ENCODE measurements at places on chromosomes 12 and 14.

GRCh38 chr14:29220072-29220471, 453.5 kb downstream of the FOXG1 start:
- DNase-seq, result no peak

DNA sequence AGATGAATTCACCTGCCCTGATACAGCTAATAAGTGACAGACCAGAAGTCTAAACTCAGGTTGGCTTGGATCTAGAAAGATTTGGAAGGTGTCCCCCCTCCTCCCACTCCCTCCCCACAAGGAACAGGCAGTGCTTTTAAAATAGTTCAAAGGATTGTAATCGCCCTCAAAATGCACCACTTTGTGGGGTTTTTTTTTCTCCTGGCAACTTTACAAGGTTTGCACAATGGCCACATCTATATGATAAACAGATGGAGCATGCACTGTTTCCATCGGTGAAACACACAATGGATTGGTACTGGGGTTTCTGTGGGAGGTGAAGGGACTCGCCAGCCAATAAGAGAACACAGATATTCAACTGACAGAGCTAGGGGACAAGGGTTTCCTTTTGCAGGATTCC, 137.4 kb downstream of the LLPH start:
- DNase-seq, result no peak

DNA sequence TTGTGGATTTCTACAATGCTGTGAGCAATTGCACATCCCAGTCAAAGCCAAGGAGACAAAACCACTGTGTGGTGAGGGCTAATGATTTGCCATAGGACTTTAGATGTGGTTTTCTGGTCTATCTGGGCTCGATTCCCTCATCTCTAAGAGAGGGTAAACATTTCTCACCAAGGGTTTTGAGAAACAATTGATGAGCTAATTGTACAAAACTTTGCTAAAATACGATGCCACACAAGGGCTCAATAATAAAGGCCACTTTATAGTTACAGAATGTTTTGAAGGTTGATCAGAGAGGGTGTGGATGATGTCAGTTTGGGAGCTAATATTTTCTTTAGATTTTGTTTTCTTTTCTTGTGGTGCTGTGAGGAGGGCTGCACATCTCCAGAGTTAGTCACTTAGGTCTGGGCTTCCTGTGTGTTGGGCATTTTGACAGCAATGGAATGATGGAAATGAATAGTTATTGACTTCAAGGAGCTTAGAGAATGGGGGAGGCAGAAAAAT, 60.8 kb upstream of the SLC38A4 start:
- no peak for DNase-seq

DNA sequence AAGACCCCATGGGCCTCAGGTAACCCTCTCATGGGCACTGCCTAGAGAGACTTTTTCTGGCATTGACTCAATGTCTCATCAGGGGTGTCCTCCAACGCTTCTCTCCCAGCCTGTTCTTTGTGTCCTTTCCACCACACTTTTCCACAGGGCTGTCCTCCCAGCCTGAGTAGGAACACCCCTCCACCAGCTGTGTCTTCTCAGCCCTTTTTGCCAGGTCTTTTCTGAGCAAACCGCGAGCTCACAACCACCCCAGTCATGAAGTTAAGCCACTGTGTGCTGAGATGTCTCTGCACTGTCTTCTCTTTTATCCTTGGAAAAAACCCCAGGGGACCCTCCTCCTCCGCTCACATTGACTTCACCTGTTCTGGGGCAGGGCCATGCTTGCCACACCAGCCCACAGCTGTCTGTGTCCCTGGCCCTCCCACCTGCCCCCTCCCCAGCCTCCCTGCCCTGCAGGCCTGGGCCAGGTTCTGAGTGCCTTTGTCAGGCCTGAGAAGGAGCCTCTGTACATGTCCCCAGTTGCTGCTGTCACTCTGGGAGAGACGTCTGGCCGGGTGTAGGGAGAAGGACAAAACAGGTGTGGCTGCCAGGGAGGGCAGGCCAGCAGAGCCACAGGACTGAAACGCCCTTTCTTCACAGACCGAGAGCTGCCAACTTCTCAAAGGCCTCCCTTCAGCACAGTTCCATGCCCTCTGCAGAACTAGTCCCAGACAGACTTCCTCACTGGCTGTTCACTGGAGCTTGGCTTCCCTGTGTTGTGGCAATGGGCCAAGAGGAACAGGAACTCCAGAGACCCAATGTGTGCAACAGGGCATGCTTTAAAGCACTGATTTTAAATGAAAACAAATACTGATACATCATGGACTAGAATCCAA, 50.5 kb upstream of the PNMA1 start:
- DNase-seq, result no peak

GRCh38 chr12:90298289-90298948, 589.8 kb upstream of the ATP2B1 start:
- no peak for DNase-seq

DNA sequence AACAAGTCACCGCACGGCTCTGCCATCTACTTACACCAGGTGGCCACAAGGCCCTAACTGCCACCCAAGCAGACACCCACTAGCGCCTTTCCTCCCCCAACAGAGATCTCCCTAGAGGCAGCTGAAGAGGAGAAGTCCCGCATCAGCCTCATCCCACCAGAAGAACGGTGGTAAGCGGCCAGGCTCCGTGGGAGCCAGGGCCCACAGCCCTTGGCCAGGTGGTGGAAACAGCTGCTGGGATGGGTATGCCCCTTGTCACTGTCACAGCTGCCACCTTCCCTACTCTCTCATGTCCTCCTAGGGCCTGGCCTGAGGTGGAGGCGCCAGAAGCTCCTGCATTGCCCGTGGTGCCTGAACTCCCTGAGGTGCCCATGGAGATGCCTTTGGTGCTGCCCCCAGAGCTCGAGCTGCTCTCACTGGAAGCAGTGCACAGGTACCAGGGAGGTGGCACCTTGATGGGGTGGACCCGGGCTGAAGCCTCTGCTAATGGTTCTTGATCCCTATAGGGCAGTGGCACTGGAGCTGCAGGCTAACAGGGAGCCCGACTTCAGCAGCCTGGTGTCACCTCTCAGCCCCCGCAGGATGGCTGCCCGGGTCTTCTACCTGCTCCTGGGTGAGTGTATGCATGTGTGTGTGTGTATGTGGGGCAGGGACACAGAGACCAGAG, 7.5 kb downstream of the REC8 start:
- no peak for DNase-seq

GRCh38 chr14:90900476-90901083, 84.3 kb upstream of the TTC7B start:
- no peak for DNase-seq

- DNase-seq, result no peak
Measured at GRCh38 chr12:95532851-95533250, 18.4 kb downstream of the USP44 start.

DNA sequence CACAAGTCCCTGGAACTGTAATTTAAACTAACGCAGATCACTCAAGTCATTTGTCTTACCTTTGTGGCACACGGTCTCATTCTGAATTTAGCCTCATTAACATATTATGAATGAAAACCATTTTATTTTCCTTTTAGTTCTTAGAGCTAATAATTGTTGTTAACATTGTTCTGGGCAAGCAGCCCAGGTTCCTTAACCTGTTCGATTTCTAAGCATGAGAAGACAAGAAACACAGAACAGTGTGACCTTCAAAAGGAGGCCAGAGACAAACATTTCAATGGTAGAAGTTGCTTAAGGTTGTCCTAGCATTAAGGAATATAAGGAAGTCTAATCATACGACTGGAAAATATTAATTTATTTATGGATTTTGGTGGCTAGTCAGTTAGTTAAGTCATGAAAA, 35.2 kb downstream of the PIWIL1 start:
- DNase-seq, result no peak

GRCh38 chr12:13085968-13086686, 17.3 kb downstream of the GSG1 start:
- no peak for DNase-seq

GRCh38 chr14:97832776-97833175, 1035.6 kb downstream of the VRK1 start:
- DNase-seq, result no peak

- DNase-seq, result no peak
Measured at GRCh38 chr12:118238888-118239287, 103.0 kb downstream of the PEBP1 start.

DNA sequence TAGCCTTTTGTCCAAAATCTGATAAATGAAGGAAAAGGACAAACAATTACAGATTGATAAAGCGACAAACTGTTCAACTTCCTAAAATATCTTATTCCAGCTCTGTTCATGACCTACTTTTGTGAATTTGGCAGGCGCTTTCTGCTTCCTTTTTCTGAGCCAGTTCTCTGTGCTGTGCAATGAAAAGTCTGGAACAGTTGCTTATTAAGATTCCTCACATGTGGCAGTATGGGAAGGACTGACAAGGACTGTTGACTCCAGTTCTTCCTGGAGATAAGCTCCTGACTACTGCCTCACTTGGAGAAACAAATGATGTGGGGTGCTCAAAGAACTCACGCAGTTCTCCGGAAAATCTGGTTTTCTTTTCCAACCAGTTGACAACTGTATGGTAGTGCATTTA, 58.3 kb upstream of the ANP32D start:
- DNase-seq, result no peak

DNA sequence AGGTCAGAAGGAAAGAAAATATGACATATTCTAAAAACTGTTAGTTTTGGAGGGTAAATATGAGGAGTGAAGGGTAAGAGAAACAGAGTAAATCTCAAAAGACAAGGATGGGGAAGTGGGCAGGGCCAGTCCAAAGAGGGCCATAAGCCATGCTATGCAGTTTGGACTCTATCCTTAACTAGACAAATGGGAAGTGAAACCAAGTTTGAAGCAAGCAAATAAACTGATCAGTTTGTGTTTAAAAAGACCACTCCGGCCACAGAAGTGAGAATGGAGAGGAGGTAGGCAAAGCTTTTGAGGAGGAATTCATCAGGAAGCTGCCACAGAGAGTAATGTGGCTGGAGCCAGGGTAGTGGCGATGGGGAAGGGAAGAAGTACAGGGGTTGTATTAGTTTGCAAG, 37.5 kb upstream of the DAAM1 start:
- DNase-seq, result no peak

- DNase-seq, result no peak
Measured at GRCh38 chr12:25971654-25972041, 13.2 kb downstream of the RASSF8 start.

DNA sequence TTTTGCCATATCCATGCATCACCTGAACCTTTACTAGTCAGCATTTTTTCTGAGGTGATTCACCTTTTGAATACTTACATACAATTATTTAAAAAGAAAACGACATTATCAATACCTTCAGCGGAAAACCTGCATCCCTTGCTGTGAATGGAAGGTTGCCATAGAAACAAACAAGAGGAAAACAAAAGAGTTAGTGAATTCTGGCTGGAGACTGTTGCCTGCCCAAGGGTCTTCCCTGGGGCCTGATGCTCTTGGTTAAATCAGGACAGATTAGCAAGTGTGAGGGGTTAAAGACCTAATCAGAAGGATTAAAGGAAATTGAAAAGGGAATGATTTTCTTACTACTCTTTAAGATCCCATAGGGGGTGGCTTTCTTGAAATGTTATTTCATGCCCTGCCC, 96.0 kb upstream of the WSCD2 start:
- no peak for DNase-seq

GRCh38 chr12:23083267-23083666, 458.3 kb downstream of the ETNK1 start:
- DNase-seq, result no peak

- DNase-seq, result no peak
Measured at GRCh38 chr12:11654338-11654737, 4.9 kb downstream of the ETV6 start.

DNA sequence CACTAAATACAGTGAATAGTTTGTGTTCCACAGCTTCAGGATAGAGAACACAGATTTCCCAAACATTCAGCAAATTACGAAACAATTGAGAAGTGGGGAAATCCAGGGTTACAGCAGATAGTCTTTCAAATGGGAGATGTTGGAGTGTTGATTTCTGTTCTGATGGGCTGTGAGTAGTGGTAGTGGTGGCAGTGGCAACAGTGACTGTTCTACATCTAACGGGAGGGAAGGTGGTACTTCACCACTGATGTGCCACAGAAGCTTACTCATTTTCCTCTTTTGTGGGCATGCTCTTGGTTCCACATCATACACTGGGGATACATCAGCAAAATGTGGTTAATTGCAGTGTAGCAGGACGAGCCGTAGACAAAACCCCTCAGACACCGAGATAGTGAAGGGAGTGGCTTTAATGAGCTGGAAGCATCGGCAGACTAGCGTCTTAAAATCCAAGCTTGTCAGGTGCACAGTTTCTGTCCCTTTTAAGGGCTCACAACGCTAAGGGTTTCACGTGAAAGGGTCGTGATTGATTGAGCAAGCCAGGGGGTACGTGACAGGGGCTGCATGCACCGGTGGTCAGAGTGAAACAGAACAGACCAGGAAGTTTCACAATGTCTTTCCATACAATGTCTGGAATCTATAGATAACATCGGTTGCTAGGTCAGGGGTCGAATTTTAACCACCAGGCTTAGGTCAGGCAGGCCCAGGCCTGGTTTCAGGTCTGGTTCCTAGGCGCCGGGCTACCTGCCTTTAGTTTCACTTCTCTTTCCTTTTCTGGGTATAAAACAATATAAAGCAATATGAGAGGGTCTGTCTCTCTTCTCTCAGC, 330.6 kb upstream of the FBXO33 start:
- no peak for DNase-seq

GRCh38 chr12:128863957-128864356, 10.7 kb downstream of the GLT1D1 start:
- no peak for DNase-seq

GRCh38 chr14:54902521-54903420, at the start of gene GCH1:
GCH1 (minus strand) TSS chr14:54902826; CDS start chr14:54902663, 163 bp downstream.
- peak; percentile 67 for DNase-seq

DNA sequence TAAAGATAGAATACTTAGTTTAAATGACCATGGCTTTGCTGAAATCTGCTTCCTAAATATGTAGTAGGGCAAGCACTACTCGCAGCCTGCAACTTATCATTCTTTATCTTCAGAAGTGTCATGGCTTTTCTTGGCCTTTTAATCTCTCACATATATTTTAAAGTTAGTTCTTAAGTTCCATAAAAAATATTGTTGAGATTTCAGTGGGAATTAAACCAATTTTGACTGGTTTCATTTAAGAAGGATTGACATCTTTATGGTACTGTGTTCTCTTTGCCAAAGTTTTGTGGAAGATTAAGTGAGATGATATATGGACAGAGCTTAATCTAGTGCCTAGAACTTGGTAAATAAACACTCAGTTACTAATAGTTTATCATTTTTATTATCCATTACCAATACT, 56.7 kb downstream of the KIAA0586 start:
- DNase-seq, result no peak

GRCh38 chr14:95319312-95320077, at the start of gene CLMN:
CLMN (minus strand) TSS chr14:95319908; CDS start chr14:95319792, 116 bp downstream.
- DNase-seq, result peak; percentile 65

DNA sequence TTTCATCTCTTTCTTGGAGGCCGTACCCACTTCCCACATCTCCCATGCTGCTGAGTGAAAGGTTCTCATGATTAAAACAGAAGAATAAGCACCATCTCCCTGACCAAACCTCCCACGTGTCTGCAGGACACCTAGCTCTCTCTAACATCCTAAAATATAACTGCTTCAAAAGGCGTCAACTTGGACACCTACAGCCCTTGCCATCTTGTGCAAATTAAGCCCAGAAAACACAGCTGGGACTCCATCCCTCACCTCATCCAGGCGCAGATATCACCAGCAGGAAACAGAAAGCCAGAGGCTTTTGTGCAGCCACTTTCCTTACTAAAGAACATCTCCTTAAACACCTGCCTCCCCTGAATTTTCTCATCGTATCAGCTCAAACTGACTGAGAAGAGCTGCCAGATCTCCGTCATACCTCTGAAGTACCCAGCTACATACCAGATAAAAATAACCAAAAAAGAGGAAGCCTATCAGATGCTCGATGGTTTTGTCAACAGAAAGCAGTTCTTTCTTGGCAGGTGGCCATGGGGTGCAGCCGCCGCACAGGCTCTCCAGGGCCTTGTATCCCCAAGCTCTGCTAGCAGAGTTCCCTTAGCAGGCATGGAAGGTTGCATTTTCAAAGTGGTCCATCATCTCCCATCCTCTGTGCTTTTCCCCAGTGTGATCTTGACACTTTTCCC, 28.8 kb downstream of the MAP3K9 start:
- no peak for DNase-seq

Data from GM12891 (cell line).